ENCODE measurements at places on chromosomes 7 and 10. TPM values are rescaled to one million over a fixed set of nuclear protein-coding genes. Genes with fewer than 3 reads are reported as not detected.

The MYL10 gene
- not detected for total RNA-seq

The TAS2R39 gene
- total RNA-seq: not detected

The TAS2R4 gene
- total RNA-seq: 0.16 TPM

The NUTM2A gene
- not detected for total RNA-seq

The HOXA5 gene
- not detected for total RNA-seq

The GJD4 gene
- total RNA-seq: not detected

The TEX47 gene
- total RNA-seq: not detected

The DENND2A gene
- total RNA-seq: 2.9 TPM

The IFIT1B gene
- total RNA-seq: not detected

The CNOT4 gene
- total RNA-seq: 7.2 TPM

The PON3 gene
- not detected for total RNA-seq

The GSDME gene
- 14.9 TPM for total RNA-seq

The DDX56 gene
- 60.9 TPM for total RNA-seq

The NACAD gene
- total RNA-seq: 2.3 TPM

The CCDC146 gene
- 1.9 TPM for total RNA-seq

The COMTD1 gene
- total RNA-seq: 11.0 TPM

The TBRG4 gene
- 46.5 TPM for total RNA-seq

The TMEM130 gene
- total RNA-seq: 1.1 TPM

The TACC2 gene
- 7.9 TPM for total RNA-seq

The FBXL13 gene
- total RNA-seq: 0.90 TPM

The ZNF37A gene
- total RNA-seq: 6.7 TPM

The CCDC172 gene
- not detected for total RNA-seq

The SMURF1 gene
- 15.5 TPM for total RNA-seq

The TNS3 gene
- 21.1 TPM for total RNA-seq

Data from cardiac atrium fibroblast (primary cell).